ENCODE measurements at places on chromosomes 12 and 14.

DNA sequence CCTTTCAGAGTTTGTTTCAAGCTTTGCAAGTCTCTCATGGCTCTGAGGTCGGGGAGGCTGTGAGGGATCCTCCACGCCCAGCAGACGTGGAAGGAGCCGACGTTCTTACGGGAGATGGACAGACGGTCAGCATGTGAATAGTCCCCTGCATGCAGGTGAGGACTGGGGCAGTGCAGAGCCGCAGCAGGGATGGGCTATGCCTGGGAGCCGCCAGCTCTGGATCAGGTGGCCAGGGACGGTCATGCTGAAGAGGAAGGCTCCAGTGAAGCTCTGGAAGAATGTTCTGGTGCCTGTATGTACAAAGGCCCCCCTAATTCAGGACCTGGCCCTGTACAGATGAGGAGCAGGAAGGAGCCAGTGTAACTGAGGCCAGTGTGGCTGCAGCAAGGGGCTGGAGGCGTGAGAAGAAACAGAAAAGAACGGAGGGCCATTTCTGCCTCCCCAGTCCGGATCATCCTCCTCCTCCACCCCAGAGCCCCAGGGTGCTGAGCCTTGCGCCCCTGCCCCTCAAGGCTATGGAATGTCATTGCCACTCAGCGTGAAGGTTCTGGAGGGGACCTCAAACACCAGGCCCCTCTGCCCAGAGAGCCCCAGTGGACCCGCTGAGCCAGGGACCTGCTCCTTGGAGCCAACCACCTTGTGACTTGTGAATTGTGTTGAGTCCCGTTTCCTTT lies 96.8 kb upstream of the DIO3 start:
- no peak for DNase-seq

DNA sequence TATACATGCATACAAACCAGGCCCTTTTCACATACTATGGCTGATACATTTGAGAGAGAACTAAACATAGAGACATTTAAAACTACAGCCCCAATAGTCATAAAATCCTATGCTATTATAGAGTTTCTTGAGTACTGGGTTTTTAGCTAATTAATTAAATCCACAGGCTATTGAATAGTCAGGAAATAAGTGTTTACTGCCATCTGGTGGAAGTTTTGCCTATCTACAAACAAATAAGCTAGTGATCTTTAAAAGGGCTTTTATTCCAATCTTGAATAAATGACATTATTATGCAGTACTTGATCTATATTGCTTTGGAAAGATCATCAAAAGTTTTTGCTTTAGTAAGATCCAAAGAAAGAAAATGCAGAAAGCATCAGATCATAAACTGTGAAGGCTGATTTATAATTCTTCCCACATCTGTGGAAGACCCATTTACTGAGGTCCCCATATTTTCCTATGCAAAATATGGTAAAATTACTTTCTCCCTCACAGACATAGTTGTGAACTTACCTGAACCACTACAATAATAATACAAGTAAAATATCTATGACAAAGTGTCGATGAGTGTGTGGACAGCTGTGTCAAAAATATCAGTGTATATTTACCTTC lies 131.3 kb downstream of the ITPR2 start:
- peak; percentile 47 for DNase-seq

GRCh38 chr12:105113094-105113493 lies 5.6 kb downstream of the WASHC4 start:
- DNase-seq = no peak

DNA sequence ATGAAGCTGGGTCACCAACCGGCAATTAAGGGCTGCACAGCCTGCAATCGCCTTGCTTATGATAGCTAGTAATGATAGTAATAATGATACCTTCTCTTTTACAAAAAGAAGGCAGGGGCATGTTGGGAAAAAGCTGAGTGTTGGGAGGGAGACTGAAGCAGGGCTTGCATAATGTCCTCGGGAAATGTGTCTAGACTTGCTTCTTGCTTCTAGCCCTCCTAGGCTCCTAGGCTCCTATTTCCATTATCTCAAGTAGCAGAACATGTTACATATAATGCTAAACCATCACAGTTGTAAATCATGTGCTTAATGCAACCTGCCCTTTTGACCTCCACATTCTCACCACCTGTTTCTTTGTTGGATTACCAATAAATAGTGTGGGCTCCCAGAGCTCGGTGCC lies 18.7 kb downstream of the RERGL start:
- DNase-seq = peak; percentile 59

DNA sequence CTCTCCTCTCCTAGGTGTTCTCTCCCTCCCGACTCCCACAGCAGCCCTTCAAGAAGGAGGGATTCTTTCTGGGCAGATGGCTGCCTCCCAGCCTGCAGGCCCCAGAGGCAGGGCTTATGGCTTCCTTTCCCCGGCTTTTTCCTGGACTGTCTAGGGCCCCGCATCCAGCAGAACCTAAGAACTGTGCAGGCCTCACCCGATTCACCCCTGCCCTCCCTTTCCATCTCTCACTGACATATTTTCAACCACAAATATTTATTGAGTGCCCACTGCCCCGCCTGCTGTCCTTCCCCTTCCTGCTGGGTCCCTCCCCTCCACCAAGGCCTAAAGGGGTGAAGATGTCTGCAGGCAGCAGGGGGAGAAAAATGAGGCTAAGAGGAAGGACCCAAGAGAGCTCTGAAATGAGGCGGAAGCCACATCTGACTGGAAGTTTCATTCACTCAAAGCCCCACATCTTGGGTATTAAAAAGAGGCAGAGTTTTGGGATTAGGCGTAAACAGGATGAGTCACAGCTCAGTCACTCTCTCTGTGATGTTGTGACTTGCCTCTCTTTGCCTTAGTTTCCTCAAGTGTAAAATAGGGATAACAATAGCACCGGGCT lies 2.9 kb downstream of the SCNN1A start:
- DNase-seq = peak; percentile 39

DNA sequence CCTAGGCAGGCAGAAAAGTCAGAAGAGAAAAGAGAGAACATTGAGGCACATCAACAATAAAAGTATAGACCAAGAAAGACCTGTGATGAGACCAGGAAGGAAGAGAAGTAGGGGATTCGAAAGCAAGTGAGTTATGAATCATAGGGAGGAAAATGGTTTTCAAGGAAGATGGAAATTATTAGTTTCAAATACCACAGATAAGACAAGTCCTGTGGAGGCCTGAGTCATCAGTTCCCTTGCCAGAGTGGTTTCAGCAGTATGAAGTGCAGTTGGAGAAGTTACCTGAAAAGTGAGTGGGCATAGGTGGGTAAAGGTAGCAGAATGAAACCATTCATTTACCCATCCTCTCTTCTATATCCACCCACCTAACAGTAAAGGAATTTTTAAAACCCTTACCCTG lies 25.2 kb upstream of the TSPAN8 start:
- DNase-seq = no peak

DNA sequence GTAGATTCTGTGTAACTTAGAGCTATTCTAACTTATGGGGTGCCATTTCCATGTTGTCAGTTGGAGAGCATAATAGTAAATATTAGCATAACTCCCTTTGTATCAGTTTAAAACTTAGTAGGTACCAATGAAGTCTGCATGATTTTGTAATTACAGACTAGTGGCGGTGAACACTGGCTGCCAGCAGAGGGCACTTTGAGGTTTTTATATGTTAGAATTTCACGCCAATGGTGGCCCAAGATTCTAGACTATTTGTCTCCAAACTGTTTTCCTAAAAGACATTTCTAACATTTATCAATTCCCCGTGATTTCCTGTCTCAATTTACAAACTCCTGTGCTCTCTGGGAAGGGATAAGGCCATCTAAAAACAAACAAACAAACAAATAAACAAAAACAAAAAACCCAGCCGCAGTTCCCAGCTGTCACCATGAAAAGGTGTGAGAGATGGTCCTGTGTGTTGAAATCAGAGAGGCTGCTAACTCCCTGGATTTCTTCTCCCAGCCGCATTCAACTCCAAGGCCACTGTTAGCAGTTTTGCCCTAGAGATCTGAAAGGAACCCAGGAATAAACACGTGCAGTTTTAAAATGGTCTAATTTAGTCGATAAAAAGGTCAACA lies 57.6 kb downstream of the BRMS1L start:
- peak; percentile 60 for DNase-seq
